ENCODE measurements at places on chromosomes 7 and 10. TPM values are rescaled to one million over a fixed set of nuclear protein-coding genes. Genes with fewer than 3 reads are reported as not detected.

Gene CYP3A7
- polyA plus RNA-seq: 11.4 TPM

Gene ANXA7
- polyA plus RNA-seq: 85.2 TPM

Gene ODAD2
- 0.23 TPM for polyA plus RNA-seq

Gene PTPRE
- 12.3 TPM for polyA plus RNA-seq

Gene CLIP2
- 5.2 TPM for polyA plus RNA-seq

Gene CALY
- polyA plus RNA-seq: 0.21 TPM

Gene TSPAN33
- 23.4 TPM for polyA plus RNA-seq

Gene KCNK18
- polyA plus RNA-seq: 0.02 TPM

Gene NFE2L3
- polyA plus RNA-seq: 12.0 TPM

GRCh38 chr7:155580367-155580766 lies 34.0 kb upstream of the CNPY1 start:
- no peak overlapping the region for H3K27ac ChIP-seq
- no peak for DNase-seq
- H3K4me1 ChIP-seq: peaks cover under 1% of the 10 kb centered on the region
- H3K36me3 ChIP-seq: no peaks in the 10 kb centered on the region
- H3K27me3 ChIP-seq: peaks cover 4% of the 10 kb centered on the region

GRCh38 chr10:5268234-5268633 lies 71.6 kb downstream of the AKR1C4 start:
- no peak overlapping the region for H3K4me3 ChIP-seq
- H3K4me1 ChIP-seq: no peaks in the 10 kb centered on the region
- no peaks in the 10 kb centered on the region for H3K36me3 ChIP-seq
- DNase-seq: no peak

GRCh38 chr10:120012566-120012965 lies 120.0 kb downstream of the SEC23IP start:
- H3K4me3 ChIP-seq: no peak overlapping the region
- H3K27ac ChIP-seq: no peak overlapping the region
- peaks cover 17% of the 10 kb centered on the region for H3K27me3 ChIP-seq
- no peak for DNase-seq
- H3K36me3 ChIP-seq: no peaks in the 10 kb centered on the region

DNA sequence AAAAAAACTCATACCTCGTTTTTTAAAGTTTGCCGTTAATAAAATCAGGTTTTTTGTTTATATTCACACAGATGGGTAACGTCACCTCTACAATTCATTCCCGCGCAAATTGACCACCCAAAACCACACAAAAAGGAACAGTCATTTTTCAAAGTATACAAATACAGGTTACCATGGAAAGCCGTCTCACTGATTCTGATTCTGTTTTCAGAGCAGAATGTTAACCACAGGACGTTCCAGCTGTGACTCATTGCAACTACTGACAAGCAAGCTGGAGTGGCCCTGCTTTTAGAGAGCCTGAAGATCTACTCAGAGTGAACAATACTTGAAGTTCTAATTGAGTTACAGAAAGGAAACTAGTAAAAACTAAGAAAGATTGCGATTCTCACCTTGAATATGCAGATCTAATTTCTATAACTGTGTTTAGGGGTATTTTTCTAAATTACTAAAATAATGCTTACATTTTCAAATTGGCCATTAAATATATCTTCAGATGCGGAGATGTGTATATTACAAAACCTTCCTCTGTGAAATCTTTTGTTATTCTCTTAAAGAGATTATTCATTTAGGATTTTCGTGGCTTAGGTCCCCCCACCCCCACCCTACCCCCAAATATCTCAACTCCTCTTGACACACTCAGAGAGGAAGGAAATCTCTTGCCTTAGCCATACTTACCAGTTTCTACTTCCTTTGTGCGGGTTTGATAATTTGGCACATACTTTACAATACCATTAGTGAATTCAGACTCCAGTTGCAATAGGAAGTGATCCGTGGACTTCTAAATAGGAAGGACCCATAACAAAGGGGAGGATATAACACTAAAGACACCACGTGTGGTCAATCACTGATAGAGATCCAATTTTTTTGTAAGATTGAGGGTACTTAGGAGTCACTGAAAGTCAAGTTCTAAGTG lies 106.0 kb downstream of the CUBN start:
- H3K4me1 ChIP-seq: peaks cover 36% of the 10 kb centered on the region
- no peaks in the 10 kb centered on the region for H3K36me3 ChIP-seq

DNA sequence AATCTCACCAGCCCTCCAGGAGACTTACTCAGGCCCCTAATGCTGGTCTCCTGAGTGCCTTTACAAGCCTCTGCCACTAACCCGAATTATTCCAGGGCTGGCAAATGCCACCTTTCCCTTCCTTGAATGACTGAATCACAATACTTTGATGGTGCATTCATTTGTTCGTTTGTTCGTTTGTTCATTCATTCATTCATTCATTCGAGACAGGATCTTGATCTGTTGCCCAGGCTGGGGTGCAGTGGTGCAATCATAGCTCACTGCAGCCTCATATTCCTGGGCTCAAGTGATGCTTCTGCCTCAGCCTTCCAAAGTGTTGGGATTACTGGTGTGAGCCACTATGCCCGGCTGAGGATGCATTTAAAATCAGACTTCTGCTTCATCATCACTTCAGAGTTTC lies 6.0 kb downstream of the ZNF12 start:
- no peak overlapping the region for H3K4me3 ChIP-seq
- no peak overlapping the region for H3K27ac ChIP-seq
- no peak for DNase-seq
- no peaks in the 10 kb centered on the region for H3K27me3 ChIP-seq

DNA sequence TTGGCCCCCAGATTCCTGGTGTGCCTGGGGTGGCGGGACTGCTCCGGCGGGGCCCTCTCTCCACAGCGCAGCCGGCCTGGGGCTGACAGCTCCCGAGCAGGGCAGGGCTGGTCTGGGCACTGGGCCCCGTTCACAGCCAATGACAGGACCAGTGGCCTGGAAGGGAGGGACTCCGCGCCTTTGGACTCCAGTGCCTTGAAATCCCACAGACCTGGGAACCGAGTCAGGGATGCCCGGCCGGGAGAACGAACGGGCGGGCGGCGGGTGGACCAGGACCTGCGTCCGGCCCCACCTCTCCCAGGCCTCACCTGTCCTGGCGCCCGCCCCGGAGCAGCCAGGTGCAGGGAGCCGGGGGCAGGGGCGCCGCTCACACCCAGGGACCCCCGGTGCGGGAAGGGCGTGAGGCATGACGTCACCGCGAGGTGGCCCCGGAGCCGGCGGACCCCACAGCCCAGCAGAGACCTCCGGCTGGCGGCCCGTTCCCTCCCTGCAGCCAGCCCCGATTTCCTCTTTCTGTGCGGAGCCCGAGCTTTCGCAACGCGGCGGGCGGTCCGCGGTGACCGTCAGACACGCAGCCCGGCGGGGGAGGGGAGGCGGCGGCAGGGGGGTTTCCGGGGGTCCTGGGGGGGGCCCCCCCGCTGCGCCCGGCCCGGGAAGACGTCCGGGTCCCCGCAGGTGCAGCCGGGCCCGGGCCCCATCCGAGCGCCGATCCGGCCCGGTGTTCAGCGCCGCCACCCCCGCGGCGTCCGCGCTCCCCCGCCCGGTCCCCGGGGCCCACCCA lies 743 bp downstream of the ADAP1 start:
- H3K4me1 ChIP-seq: no peaks in the 10 kb centered on the region
- H3K27ac ChIP-seq: no peak overlapping the region
- no peak overlapping the region for H3K4me3 ChIP-seq
- H3K27me3 ChIP-seq: peaks cover 39% of the 10 kb centered on the region

- no peaks in the 10 kb centered on the region for H3K4me1 ChIP-seq
- H3K36me3 ChIP-seq: peaks cover 74% of the 10 kb centered on the region
- H3K4me3 ChIP-seq: no peak overlapping the region
- no peaks in the 10 kb centered on the region for H3K27me3 ChIP-seq
Measured at GRCh38 chr10:11292576-11293302, 275.1 kb downstream of the CELF2 start.

GRCh38 chr10:93604146-93604545 lies 3.1 kb upstream of the RBP4 start:
- no peaks in the 10 kb centered on the region for H3K36me3 ChIP-seq
- no peak overlapping the region for H3K27ac ChIP-seq
- H3K4me3 ChIP-seq: no peak overlapping the region
- no peak for DNase-seq

DNA sequence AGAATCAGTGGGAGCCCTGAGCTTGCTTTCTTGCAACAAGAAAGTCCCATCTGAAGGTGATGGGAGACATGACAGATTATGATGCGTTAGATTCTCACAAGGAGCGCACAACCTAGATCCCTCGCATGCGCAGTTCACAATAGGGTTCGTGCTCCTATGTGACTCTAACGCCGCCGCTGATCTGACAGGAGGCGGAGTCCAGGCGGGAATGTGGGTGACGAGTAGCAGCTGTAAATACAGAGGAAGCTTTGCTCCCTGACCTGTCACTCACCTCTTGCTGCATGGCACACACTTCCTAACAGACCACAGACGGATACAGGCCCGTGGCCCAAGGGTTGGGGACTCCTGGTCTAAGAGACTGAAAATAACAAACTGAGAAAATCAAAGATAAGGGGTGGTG lies 1163.4 kb upstream of the AUTS2 start:
- H3K27ac ChIP-seq: no peak overlapping the region
- DNase-seq: no peak
- H3K27me3 ChIP-seq: no peaks in the 10 kb centered on the region
- no peaks in the 10 kb centered on the region for H3K36me3 ChIP-seq
- no peak overlapping the region for H3K4me3 ChIP-seq

DNA sequence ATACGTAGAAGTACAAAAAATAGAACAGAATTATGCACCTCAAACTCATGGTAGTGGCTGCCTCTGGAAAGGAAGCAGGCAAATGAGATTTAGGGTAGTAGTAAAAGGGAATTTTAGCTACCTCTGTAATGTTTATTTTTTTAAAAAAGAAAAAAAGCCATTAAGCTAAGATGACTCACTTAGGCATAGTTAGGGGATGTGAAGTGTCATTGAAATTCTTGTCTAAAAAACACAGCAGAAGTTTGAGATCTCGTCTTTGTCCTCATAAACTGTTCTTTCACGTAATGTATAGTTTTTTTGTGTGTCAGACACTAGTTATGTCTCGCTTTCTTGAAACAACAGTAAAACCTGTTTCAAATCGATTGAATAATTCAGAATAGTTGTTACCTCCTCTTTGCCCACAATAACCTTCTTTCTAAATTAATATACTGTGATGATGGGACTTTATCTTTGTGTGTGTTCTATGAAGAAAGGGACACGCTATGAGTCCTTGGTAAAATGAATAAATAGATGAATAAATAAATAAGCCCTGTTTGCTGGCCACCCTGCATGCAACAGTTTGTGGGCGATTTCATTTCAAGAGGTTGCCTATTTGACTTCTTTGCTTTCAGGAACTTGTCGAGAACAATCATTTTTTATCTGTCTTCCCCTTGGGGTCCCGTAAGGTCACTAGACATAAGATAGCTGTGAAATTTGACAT lies 14.5 kb upstream of the FBXW4 start:
- no peak overlapping the region for H3K4me3 ChIP-seq
- no peak overlapping the region for H3K27ac ChIP-seq
- no peaks in the 10 kb centered on the region for H3K4me1 ChIP-seq
- no peaks in the 10 kb centered on the region for H3K36me3 ChIP-seq

DNA sequence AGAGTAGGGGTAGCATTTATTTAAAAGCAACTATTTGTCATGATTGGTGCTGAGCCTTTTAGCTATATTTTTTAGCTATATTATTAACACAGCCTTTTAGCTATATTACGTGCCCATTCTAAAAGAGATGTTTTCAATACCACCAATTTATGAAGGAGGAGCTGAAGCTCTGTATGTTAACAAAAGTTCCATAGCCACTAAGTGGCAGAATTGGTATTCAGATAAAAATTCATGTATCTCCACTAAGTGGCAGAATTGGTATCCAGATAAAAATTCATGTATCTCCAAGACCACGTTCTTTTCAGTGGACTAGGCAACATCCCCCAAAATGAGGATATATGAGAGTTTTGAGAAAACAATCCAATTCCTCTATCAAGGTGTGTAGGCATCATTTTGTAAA lies 268.6 kb downstream of the HGF start:
- DNase-seq: no peak
- no peak overlapping the region for H3K27ac ChIP-seq
- no peaks in the 10 kb centered on the region for H3K27me3 ChIP-seq
- no peak overlapping the region for H3K4me3 ChIP-seq
- H3K4me1 ChIP-seq: no peaks in the 10 kb centered on the region

GRCh38 chr10:93566435-93567276 lies at the start of gene FFAR4:
TSS of gene FFAR4 (plus strand) at chr10:93566665. CDS start at chr10:93566721, 56 bp downstream.
- no peak within 1 kb of the TSS for H3K4me3 ChIP-seq
- H3K27me3 ChIP-seq: peaks cover 57% of the 10 kb centered on the region
- DNase-seq: no peak
- no peak within 1 kb of the TSS for H3K27ac ChIP-seq
- H3K4me1 ChIP-seq: no peaks in the 10 kb centered on the region
